ENCODE measurements at places on chromosomes 5 and 9.
A peak's percentile ranks its signal among the peaks of the same experiment; 100 is the strongest.

DNA sequence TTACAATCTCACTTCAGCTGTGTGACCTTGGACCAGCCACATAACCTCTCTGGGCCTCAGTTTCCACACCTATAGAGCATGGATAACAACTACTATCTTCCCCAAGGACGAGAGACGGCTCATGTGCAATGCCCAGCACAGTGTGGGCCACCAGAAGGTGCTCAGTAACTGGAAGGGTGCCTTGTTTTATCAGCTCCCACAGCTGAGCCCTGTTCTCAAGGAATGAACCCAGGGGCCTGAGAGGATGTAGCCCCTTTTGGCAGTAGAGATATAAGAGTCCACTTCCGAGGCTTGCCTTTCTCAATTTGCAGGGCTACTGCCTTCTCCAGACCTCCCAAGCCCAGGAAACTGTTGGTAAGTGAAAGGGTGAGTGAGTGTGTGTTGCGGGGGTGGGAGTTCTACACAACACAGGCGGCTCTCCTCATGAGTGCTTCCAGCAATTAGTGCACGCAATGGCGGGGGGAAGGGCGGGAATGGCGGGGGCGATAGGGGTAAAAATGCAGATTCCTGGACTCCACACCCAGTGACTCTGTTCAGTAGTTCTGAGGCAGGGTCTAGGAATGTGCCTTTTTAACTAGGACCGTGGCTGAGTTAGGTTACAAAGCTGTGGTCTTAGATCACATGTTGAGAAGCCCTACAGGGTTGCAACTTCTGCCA is 185.1 kb downstream of the FSTL4 start:
- DNase-seq: no peak

- no peak for DNase-seq
Measured at GRCh38 chr5:135831851-135832555, 2.5 kb upstream of the SLC25A48 start.

- DNase-seq: no peak
Measured at GRCh38 chr5:168989731-168990505, 311.0 kb downstream of the SLIT3 start.

GRCh38 chr9:129783516-129784361 is 19.2 kb upstream of the TOR1B start:
- DNase-seq: peak; percentile 80

DNA sequence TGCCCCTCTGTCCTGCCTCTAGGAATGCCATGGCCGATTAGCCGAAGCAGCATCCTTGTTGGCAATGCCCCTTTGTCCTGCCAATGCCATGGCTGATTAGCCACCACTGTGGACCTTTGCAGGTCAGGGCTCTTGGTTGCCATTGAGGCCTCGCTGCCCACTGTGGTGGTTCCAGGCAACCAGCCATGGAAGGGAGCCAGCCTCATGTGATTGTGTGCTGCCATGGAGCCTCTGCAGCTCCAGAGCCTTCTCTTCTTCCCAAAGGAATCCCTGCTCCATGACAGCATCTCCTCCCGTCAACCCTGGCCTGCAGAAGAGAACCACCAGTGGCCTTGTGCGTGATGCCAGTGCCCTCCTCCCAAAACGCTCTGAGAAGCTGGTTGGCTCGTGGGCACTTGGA is 187.0 kb downstream of the CACNA1B start:
- no peak for DNase-seq

Measured in GM19239 (cell line).